ENCODE measurements at places on chromosomes 4 and X.

DNA sequence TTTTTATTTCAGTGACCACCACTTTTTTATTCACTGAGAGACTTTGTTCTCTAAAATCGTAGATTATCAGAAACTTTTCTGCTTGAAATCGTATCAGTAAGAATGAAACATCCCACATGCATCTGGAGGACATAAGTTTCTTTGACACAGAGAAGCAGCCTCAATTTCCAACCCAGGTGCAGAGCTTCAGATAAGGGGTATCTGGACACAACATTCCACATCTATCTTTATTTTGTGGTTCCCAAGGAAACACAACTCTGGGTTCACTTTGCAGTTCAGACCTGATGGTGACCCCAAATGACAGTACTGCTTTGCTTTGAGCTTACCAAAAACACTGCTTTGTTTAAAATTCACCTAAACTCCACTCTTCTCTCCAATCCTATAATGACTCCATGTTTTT, 1.3 kb upstream of the CLCN5 start:
- DNase-seq, result no peak

DNA sequence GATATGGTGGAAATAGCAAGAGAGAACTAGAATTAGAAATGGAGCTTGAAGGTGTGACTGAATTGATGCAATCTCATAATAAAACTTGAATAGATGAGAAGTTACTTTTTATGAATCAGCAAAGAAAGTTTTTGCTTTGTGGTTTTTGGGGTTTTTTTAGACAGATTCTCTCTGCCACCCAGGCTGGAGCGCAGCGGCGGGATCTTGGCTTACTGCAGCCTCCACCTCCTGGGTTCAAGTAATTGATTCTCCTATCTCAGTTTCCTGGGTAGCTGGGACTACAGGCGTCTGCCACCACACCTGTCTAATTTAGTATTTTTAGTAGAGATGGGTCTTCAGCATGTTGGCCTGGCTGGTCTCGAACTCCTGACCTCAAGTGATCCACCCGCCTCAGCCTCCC, 23.7 kb upstream of the NEIL3 start:
- no peak for DNase-seq

- no peak for DNase-seq
Measured at GRCh38 chr4:7187168-7187535, 5.2 kb upstream of the SORCS2 start.

DNA sequence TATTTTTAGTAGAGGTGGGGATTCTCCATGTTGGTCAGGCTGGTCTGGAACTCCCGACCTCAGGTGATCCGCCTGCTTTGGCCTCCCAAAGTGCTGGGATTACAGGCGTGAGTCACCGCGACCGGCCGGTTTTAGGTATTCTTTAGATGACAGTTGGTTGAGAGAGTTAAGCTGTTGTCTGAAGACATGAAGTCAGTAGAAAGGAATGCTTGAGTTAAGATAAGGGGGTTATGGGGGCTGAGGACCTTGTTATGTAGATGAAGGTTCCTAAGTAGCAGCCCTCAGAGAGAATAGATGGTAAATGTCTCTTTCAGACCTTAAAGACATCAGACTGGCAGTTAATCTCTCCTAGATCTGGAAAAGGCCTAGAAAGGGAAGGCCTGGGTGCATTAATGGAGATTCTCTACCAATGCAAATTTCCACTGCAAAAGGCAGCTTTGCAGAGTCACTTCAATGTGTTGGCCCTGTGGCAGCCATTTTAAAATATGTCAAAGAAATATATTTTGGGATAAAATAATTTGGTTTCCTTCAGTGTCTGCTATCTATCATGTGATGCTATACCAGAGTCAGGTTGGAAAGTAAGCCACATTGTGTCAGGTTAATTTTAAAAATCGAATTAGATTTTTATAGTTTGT, 6.4 kb upstream of the ZNF674 start:
- no peak for DNase-seq

DNA sequence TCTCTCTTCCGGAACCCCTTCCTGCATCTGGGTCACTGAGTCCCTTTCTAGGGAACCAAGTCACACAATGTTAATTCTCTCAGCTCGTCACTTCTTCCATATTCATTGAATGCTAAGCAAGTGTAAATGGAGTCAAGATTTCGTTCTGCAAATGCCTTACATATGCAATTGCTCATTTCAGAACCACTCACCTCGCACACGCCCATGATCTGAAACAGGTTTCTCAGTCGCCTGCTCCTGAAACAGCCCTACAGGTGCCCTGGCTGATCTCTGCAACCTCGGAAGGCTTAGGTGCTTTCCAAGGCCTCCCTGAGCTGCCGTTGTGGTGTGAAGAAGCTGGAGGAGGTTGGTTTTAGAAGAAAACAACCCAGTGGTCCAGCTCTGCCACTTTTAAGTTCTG, 100.8 kb upstream of the MSX1 start:
- DNase-seq, result no peak

DNA sequence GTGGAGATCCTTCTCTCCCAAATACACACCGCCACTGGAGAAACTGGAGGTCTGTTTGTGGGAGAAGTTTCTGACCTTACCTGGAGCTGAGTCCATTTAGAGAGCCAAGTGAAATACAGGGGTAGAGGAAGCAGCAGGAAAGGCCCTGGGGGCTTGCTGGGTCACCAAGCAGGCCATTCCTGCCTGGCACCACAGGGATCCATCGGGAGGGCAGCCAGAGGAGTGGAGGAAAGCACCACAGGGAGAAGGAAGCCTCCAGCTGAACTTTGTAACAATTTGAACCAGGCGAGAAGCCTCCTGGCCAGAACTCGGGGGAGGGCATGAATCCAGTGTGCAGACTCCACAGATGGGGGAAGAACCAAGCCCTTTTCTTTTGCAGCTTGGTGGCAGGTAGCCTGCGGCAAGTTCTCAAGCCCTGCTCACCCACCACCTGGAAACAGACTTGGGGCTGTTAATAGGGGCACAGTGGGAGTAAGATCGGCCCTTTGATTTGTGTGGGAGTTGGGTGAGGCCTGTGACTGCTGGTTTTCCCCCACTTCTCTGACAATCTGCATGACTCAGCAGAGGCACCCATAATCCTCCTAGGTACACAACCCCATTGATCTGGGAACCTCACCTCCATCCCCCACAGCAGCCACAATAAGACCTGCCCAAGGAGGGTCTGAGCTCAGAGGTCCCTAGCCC, 94.6 kb downstream of the IRS4 start:
- no peak for DNase-seq

DNA sequence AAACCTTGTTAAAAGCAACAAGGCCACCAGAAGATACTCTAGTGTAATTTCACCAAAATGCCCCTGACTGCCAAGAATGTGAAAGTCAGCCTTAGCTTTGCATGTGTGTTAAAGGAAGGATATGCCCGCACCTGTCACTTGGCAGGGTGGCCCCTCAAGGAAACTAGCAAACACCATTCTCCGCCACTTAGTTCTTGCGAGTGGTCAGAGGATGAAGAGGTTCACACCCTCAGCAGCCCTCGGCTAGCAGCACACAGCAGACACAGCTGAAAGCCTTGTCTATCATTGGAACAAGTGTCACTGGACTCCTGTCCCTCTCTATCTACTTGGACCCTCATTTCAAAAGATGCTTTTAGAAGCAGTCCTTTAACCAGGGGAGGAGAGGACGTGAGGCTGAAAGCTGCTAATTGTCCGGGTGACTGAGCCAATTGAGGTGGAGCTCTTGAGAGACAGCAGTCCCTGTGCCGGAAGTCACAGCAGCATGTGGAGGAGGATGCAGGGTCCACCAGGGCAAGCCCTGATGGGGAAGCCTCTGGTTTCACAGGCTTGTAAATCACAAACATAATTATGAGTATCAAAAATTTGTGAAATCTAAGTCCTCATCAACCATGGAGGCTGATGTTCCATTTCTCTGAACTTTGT, 18.0 kb downstream of the HHIP start:
- no peak for DNase-seq

All from NCI-H146 (cell line).